Stimulated activated CD8-positive, alpha-beta memory T cell treated with anti-CD3 and anti-CD28 coated beads, Interleukin-15, amount 100 ng/mL, for 4 hours (primary cell): ENCODE measurements at places on chromosomes 5 and 9.

- no peak for DNase-seq
Measured at GRCh38 chr5:62653001-62653863, 74.6 kb downstream of the LRRC70 start.

DNA sequence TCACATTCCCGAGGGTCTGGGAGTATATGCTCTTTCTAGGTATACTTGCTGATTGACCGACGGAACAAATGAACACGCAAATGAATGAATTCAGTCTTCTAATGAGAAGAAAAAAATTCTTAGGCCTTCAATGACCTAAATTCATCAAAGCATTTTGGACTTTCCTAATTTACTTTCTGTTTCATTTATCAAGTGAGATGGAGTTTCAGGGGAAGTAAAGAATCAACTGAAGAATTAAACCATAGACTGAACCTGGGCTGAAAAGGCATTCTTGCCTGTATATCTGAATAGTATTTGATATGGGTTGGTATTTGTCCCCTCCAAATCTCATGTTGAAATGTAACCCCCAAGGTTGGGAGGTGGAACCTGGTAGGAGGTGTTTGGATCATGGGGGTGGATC is 64.1 kb downstream of the ZFAND5 start:
- no peak for DNase-seq

DNA sequence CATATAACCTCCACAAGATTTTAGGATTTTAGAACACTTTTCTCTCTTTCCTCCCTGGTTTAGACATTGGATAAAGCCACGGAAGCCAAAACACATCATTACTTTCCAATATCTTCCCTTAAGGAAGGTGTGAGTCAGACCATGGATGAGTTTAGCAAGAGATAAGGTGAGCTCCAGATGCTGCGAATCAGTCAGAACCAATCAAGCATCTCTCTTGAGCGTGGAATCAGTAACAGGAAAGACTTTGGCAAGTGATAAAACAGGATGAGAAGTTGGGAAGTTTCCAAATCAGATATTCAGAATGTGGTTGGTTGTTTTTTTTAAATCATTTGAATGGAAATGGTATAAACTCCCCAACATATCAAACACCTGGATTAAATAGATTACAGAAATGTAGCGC is 397.8 kb downstream of the EFNA5 start:
- DNase-seq, result no peak

GRCh38 chr5:112210430-112211005 is 208.6 kb downstream of the EPB41L4A start:
- DNase-seq, result no peak

DNA sequence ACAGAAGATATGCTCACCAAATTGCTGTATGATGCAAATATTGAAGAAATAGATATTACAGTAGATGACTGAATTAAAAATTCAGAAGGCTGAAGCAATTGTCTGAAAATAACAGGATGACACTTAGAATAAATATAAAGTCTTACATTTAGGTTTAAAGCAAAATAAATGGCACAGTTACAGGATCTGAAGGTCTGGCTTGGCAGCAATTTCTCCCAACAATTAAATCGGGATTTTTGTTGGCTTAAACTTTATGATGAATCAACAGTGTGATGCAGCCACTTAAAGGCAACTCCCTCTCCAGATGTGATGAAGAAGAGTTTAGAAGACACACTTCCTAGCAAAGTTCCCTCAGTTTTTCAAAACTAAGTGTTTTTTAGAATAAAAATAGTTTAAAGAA is 80.5 kb downstream of the NREP start:
- no peak for DNase-seq

DNA sequence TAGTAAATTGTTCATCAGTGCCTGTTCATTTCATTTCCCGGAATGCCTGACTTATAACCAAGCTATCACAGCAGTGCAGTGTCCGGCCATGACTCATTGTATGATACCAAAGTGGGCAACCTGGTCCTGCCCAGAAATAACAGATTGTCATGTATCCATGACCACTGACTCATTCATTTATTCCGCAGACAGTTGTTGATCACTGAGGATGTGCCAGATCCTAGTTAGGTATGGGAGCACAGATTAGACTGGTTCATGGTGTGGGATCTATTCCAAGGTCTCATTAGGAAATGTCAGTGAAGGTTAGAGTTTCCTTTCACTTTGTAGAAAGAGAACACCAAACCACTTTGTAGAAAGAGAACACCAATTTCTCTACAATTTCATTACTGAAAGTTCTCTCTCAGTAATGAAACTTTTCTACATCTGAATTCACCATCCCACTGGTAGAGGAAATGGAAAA is 8.7 kb downstream of the NREP start:
- no peak for DNase-seq

DNA sequence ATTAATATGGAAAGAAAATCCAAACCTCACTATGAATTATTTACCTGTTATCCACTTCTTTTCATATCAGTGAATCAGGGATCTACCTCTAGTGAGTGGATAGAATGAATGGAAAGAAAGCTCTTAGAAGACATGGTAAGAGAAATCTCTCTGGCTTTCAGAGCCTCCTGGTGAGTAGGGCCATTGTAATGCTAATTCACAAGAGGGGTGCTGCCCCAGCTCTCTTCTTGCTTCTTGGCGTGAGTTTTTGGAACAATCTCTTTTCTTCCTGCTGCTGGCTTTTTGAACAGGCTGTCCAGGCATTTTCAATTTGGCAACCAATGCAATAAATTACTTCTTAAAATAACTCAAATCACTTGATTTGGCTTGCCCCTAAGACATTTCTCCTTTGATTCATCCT is 49.9 kb upstream of the KCNN2 start:
- no peak for DNase-seq

GRCh38 chr9:110446171-110446570 is 108.5 kb upstream of the TXNDC8 start:
- no peak for DNase-seq

DNA sequence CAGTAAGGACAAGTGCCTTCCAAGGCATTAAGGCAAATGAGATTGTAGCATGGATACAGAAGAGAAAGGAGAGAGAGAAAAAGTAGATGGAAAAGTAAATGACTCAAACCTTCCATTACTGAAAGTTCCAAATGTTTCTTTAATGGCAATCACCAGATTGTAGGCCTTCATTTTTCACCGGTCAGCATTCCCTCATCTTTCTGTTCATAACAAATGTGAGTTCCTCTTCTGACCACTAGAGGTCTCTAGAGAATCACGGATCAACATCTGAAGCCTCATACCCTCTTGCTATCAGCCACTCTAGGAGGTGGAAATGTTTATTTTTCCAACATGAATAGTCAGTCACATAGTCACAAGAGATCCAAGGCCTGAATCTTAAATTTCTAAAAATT is 73.6 kb upstream of the RPS23 start:
- no peak for DNase-seq

DNA sequence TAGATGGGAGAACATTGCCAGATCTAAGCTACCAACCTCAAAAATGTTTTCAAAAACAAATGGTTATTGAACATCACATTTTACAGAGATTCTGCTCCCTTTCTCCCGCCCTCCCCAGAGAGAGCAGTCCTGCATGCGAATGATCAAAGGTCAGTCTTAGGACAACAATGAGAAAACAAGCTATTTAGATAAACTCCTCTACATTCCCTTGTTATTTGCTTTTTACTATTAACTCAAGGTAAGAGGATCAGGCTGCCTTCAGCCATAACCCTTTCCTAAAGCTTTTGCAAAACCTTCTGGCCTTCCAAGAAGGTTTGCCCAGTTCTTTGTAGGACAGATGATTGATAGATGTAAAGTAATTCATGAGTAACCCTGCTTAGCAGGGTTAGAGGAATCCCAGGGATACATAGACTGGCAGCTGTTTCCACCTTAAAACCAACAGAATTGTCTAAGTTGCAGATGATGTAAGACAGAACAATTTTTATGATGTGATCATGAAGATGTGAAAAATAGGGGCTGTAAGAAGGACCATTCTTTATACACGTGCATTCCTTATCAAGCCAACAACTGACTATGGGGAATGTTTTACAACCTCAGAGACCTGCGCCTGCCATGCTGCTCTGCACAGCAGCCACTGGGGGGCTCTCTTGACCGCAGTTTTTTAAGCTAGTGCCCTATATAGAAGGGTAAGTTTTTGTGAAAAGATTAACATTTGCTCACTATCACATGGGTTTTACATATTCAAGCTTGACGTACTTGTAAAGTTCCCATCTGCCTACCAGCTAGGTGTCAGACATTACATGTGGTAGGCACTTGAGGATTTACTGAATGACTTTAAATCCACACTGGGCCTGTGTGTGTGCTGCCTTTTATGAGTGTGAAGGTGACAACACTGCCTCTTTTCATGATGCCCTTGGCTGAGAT is 2.3 kb upstream of the ZNF782 start:
- DNase-seq, result peak; percentile 31

DNA sequence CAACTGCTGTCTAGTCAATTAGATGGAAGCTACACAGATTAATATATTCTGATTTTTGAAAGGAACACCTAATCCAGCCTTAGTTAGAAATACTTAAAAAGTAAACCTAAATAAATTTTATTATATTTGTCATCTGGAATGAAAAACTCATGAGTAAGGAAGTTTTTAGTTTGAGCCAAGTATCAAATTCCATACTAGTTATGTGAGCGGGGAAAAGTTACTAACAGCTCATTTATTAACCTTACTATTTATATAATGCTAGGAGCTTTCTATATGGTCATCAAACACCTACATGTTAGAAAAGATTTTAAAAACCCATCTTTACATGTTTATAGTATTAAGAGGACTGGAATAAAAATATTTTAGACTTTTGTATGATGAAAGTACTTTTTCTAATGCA is 41.6 kb upstream of the POU5F2 start:
- no peak for DNase-seq

- no peak for DNase-seq
Measured at GRCh38 chr5:1659100-1659981, 135.6 kb upstream of the LPCAT1 start.

- no peak for DNase-seq
Measured at GRCh38 chr5:67234671-67235176, 38.1 kb upstream of the CD180 start.

DNA sequence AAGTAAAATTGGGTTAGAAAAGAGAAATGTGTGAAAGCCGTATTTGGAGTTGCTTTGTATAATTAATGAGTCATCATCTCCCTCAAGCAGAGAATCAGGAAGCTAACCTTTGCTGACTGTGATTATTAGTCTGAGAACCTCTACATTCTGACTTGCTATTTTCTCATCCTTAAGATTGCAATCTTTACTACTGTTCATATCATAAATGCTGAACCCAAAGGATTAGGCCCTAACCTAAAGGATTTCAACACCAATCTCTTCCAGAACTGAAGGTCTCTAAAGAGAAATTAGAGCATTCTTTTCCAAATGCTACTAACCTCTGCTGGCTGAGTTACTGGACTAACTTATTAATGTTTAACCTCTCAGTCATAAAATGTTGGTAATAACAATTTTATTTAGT is 538.1 kb upstream of the MEF2C start:
- no peak for DNase-seq

GRCh38 chr5:43007911-43008362 is 32.2 kb downstream of the ANXA2R start:
- peak; percentile 49 for DNase-seq

DNA sequence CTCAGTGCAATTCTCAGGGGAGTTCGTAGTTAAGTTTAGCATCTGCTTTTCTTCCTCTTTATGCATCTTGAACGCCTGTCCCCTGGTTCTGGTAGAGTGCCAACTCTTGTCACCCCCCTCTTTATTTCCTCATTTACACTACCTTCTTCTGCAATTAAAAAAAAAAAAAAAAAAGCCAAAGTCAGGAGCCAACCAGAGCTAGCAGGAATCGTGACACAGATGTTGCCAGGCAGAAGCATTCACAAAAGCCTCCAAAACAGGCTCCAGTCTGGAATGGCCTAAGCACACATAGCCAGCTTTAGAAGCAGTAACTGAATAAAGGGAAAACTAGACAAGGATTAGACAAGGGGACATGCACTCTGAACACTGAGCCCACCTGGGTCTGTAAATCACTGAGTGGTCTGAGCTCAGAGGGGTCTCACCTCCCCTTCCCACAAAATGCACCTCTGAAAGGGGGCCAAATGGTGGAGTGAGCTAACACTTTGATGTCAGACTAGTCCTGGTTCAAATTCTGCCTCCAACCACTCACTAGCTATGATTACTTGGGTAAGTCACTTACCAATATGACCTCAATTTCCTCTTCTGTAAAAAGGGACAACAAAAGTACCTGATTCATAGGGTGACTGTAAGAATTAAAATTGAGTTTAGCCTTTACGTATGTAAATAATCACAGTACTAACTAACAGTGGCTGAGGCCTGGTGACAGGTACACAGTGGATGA is 2.0 kb downstream of the CD74 start:
- DNase-seq, result peak; percentile 26

DNA sequence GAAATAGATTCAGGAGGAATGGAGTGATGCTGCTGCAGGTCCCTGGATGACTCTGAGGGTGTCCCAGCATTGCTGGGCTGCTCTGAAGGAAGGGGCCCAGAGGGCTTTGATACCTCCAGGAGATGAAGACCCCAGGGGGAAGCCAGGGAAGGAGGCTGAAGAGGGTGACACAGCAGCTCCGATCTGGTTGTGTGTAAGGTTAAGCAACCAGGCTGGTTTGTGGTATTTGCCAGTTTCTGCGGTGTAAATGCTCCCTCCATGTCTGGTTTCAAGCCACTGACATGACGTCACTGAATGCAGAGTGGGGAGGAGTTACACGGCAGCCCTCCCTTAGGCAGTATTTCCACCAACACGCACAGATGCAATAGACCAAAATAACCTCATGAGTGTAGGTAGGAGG is 40.0 kb upstream of the ORM1 start:
- no peak for DNase-seq

DNA sequence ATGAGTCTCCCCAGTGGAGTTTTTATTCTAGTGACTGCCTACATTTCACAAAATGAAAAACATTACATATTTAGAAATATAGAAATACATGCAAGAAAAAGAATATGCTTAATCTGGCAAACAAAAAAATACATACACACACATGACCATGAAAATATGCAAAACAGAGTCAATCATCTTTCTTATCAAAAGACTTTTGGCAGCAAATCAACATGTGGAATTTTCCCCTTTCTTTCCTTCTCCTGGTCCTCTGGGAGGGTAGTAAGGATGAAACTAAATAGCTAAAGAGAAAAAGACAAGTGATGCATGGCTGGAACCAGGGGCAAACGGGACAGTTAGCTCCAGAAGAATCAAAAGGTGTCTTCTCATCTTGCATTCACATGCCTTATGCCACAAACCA is 69.4 kb downstream of the APBA1 start:
- DNase-seq, result no peak

DNA sequence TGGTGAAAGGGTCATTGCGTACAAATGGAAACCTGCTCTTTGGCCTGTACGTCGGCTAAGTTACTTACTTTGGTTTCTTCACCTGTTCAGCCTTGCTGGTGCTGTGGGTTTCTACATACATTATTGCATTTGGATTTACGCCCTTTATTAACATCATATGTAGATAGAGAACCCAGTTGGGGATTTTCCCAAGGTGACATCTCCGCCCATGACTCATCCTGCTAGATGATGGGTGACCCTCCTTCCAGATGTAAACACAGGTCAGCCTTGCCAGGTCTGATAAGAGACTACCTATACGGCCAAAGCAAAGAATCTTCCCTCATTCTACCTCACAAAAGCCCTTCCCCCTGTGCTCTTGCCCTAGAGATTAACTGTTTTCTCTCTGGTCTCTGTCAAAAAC is 360.9 kb downstream of the KDM4C start:
- no peak for DNase-seq

- DNase-seq, result no peak
Measured at GRCh38 chr9:97850746-97851445, 2.1 kb upstream of the FOXE1 start.
